ENCODE measurements at places on chromosomes 7 and 10.
A peak's percentile ranks its signal among the peaks of the same experiment; 100 is the strongest.

DNA sequence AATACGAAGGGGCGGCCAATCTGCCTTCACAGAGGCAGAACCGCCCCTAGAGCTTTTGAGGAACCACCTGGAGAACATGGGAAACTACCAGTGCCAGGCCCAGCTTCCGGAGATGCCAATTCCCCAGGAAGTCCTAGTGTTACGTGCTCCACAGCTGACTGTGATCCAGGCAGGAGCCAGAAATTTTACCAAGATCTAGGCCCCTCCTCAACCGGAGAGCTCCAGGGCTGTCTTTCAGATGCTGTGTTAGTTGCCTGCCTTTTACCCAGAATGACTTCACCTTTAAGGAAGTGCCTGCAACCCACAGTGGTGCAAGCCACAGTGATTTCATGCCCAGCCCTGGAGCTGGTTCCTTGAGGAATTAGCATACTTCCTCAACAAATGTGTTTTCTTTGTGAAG, 62.9 kb downstream of the ELMO1 start:
- no peak for DNase-seq

GRCh38 chr10:102475451-102476040, 24.2 kb upstream of the C10orf95 start:
- DNase-seq = no peak

- DNase-seq = no peak
Measured at GRCh38 chr7:25870574-25870973, 281.4 kb upstream of the NFE2L3 start.

DNA sequence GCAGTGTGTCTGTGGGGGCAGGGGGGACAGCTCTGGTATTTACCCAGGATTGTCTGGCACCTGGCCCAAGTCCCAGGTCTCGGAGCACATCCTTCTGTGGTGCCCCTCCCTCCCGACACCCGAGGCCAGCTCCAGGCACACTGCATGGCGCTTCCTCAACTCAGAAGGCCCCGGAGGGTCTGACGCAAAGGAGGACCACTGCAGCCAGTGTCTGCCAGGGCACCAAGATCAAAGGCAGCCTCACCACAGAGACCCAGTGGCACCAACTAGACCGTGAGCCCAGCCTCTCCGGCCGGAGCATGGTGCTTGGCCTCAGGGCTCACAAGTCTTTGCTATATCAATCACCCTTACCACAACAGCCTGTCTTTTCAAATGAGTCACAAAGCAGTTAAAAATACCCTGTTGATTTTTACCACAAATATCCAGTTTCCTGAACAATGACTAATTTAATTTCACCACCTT, 99.3 kb upstream of the DDC start:
- DNase-seq = no peak

- no peak for DNase-seq
Measured at GRCh38 chr10:132937861-132938260, 4.5 kb downstream of the CFAP46 start.

- no peak for DNase-seq
Measured at GRCh38 chr10:34985823-34986222, 104.3 kb downstream of the CUL2 start.

DNA sequence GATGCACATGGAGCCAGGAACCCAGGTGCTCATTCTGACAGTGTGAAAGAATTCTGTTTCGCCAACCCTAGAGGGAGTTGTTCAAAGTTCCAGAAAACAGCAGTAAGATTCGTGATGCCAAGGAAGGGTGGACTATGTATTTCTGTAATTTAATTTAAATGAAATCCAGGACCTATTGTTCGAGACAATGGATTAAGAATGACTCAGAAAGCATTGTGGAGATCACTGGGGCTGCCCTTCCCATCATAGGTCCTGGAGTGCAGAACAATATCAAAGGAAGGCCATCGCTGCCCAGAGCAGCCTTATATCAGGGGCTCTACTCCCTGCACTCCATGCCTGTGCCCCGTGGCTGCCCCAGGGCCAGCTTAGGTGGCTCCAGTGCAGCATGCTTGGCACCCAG, 32.1 kb upstream of the CALD1 start:
- DNase-seq = no peak

DNA sequence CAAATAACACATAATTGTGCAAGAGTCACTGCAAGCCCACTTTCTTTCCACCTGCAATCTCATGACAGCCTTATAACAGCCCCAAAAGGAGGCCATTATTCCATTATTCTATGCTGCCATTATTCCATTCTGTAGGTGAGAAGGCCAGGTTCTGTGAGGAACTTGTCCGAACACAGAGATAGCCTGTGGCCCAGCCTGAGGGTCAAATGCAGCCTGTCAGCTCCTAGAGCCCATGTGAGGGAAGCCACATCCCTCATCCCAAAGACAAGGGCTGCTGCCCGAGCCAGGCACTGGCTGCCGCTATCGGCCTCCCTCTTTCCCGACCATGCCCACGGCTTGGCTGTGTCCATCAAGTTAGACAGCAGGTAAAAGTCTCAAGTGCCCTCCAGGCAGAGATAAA, 24.1 kb upstream of the C10orf71 start:
- DNase-seq = no peak

DNA sequence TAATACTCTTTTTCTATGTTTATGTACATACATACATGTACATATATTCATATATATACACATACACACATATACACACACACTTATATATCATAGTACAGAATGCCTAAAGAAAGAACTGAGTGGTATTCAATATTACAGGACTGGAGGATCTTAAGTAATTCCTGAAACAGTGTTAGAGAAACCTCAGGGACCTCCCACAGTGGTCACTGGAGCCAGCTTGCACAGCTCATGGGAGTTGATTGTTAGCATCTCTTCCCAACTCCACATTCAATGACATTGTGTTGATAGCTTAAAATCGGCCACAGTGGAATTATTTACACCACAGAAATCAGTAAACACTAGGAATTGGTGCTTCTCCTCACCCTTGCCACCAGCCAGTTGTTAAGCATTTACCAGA, 6.0 kb downstream of the LRRC17 start:
- no peak for DNase-seq

DNA sequence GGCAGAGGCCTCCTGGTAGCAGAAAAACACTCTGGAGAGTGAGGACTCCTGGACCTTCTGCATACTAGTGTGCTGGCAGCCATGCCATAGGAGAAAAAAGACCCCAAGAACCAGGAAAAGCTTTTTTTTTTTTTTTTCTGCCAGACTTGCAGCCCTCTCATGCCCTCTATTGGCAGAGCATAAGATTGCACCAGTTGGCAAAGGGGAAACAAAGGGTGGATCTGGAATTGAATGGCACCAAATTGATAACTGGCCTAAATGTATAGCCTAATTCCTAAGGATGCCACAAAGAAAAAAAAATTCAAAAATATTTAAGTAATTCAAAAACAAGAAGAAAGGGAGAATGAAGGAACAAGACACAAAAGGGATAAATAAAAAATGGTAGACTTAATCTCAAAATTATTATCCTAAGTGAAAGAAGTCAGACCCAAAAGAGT, 112.5 kb upstream of the GHITM start:
- DNase-seq = no peak

DNA sequence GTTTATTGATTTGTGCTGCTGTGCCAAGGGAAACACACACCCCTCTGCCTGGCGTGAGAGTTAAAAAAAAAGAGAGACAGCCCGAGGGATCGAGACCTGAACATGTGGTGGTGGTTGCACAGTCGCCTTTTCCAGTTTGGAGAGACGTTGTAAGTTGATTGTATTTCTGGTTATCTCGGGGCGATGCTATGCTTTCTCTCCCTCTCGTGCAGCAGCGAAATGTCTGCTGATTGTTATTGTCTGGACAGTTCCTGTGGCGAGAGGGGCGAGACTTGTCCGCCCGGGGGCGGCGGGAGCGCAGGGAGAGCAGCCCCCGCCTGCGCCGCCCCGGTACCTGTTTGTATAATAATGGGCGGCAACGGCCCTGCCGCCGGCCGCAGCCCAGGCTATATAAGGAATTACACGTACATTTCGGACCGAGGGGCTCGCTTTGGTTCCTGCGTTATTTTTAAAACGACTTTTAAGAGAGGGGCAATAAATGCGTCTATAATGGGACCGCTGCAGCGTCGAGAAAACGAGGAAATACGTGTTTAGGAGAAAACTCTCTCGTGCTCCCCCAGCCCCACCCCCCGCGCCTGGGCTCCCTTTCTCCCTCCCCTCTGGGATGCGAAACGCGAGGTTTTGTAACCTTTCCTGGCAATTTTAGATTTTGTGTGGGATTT, 1.7 kb downstream of the ZEB1 start:
- no peak for DNase-seq

DNA sequence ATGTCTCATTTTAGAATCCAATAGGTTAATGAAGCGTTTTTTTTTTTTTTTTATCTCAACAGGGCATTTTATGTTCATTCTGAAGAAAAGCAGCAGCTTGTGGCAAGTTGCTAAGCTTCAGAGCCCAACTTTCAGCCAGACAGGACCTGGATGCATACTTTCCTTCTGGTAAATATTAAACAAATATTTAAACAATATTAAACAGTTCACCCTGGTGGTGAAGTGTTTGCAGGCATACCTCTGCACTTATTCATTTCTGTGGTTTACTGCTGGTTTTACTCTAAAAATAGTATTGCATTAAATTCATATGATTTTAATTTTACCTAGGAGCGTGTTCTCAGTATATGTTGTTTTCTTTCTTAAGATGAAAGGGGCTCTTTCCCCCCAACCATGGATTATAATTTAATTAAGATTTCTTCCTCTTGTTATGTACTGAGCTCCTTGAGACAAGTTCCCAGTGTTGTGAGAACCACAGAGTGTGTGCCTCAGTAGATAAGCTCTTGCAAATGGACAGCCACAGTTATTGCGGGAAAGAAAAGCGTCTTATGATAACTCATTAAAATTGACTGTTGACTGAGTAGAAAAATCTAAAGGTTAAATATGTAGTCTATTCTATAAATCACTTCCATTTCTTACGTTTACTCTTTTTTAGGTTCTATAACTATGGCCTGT, 155.8 kb downstream of the MALRD1 start:
- DNase-seq = no peak

- no peak for DNase-seq
Measured at GRCh38 chr7:69749994-69750393, 151.7 kb downstream of the AUTS2 start.

DNA sequence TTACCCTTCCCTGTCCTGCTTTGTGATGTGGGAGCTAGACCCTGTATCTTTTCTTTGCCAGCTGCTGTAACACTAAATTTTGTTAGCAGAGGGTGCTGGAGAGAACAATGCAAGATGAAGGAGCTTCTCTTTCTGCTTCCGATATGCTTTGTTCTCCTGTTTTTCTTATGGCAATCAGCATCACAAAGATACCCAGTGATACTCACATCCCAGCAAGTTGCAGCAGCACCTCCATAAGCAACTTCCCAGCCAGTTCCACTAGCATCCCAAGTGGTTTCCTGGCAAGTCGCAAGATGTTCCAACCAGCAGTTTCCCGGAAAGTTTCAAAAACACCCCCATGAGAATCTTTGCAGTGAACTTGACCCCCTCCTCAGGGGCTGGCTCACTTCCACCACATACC, 148.6 kb downstream of the IMMP2L start:
- DNase-seq = no peak

DNA sequence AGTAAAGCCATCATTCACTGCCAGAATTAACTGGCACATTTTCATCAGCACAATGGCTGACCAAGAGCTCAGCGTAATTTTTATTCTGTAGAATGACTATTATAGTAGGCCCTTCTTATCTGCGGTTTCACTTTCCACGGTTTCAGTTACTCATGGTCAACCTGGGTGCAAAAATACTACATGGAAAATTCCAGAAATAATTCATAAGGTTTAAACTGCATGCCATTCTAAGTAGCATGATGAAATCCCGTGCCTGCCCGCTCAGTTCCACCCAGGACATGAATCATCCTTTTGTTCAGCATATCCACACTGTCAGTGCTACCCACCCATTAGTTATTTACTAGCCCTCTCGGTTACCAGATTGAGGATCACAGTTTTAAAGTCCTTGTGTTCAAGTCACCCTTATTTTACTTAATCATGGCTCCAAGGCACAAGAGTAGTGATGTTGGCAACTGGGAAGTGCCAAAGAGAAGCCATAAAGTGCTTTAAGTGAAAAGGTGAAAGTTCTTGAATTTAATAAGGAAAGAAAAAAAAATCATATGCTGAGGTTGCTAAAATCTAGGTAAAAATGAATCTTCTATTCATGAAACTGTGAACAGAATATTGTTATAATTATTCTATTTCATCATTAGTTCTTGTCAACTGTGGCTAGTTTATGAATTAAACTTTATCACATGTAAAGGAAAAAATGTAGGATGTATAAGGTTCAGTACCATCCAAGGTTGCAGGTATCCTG, 204.9 kb downstream of the DOCK4 start:
- DNase-seq = no peak

- peak; percentile 50 for DNase-seq
Measured at GRCh38 chr10:69449841-69450240, 1.4 kb upstream of the TSPAN15 start.
